ENCODE measurements at places on chromosomes 2 and 18.
A peak's percentile ranks its signal among the peaks of the same experiment; 100 is the strongest.

GRCh38 chr2:171522788-171523087 is 464 bp downstream of the CYBRD1 start:
- no peak for DNase-seq

- no peak for DNase-seq
These were observed 1677.0 kb upstream of the LRRTM1 start for GRCh38 chr2:81981585-81981984.

DNA sequence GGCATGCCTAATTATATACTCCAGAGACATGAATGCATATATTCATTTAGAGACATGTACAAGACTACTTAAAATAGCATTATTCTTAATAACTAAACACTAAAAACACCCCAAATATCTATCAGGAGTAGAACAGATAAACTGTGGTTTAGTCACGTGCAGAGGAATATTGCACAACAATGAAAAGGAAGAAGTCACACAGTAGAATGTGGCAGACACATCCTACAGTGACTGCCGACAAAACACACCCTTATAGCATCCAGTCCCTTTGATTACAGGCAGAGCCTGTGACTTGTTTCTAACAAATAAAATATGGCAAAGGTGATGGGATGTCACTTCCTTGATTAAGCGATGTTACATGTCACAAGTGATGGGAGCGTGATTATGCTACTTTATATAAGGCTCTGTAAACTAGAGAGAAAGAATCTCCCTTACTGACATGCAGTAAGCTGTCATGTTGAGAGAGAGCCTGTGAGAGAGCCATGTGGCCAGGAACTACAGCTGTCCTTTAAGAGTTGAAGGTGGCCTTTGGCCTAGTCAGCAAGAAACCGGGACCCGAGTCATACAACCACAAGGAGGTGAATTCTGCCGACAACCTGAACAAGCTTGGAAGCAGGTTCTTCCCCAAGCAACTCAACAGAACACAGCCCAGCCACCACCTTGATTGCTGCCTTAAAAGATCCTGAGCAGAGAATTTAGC is 39.1 kb upstream of the LGALSL start:
- no peak for DNase-seq

- DNase-seq, result no peak
These were observed 248.6 kb downstream of the SP3 start for GRCh38 chr2:173716458-173717052.

DNA sequence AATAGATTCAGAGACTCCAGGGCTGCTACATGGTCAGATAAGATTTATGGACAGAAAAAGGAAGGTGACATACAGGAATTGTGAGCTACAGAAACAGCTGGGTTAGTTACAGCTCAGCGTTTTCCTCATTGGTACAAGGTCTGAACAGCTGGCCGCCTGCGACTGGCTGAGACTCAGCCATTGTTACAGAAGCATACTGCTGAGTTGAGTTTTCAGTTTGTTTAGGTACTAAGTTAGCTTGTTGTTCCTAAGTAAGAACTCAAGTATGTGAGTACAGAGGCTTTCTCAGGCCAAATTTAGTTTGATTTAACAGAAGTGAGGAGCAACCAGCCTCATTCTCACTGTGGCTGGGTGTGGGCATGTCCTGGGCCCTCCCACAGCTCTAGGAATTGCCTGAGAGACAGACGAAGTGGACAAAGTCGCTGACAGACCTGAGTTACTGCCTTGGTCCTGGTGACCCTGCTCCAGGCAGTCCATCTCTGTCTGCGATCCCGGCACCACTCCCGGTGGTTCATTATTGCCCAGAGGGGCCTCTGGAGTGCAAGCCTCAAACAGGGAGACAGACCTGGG is 27.8 kb upstream of the RHOB start:
- DNase-seq, result no peak

DNA sequence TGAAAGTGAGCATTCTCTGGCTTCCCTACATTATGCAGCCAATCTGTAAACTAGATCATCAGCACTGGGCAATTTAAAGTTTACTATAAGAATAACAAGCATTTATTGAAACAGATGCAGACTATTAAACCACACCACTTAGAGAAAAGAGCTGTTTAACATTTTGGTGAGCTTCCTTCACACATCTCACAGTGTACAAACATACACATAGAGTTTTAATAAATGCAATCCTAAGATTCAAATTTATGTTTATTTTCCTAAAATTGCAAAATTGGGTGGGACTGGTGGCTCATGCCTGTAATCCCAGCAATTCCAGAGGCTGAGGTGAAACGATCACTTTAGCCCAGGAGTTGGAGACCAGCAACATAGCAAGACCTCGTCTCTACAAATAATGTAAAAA is 199.3 kb downstream of the SH3BP4 start:
- no peak for DNase-seq

GRCh38 chr2:170851635-170852034 is 34.9 kb downstream of the GAD1 start:
- no peak for DNase-seq

DNA sequence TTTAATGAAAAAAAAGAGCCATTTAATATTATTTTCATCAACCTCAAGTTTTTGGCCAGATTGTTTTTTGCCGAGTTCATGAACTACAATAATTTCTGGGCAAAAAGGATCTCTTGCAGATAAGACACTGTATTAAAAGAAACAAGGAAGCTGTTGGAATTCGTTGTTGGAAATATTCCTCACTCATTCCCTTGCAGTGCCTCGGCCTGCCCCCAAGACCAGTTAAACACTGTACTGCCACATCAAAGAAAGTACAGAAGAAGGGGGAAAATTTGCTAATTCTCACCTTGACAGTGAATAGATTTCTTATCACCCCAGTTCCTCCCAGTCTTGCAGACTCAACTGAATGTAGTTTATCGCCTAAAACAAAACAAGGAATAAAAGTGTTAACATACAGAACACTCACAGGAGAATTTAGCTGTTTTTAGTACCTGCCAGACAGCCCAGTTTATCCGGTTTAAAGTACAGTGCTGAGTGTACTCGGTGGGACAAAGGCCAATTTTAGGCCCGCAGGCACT is 1.2 kb downstream of the IDH1 start:
- no peak for DNase-seq

DNA sequence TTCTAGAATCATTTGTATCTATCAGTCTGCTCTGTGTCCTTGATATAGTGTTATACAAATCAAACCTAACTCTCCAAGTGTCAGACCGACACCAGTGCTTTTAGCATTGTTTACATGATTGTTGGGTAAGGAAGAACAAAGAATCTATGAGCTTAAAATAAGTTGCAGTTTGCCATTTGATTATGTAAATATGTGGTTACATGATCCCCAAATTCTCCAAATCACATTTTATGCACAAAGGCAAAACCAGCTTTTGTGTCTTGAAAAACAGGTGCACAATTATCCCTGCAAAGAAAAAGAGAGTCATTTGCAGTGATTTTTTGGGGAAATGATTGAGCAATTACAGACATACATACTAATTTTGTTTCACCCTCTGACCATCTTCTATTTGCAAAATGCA is 652.6 kb upstream of the CHAC2 start:
- DNase-seq, result no peak

DNA sequence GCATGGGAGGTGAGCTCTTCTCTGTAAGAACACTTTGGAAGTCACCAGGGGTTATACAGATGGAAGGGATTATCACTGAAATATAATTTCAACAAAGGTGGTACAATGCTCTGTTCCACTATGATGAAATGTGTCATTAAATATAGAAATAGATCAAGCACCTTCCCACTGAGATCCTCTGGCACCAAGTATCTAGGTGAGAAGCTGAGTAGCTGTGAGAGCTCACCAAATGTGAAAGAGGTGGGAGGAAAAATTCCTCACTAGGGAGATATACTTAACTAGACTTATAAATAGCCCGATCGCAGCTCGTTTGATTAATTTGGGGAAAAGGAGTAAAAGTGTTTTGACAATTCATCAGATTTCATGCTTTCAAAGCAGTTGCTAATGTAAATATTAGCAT is 247.6 kb downstream of the SMAD2 start:
- no peak for DNase-seq

DNA sequence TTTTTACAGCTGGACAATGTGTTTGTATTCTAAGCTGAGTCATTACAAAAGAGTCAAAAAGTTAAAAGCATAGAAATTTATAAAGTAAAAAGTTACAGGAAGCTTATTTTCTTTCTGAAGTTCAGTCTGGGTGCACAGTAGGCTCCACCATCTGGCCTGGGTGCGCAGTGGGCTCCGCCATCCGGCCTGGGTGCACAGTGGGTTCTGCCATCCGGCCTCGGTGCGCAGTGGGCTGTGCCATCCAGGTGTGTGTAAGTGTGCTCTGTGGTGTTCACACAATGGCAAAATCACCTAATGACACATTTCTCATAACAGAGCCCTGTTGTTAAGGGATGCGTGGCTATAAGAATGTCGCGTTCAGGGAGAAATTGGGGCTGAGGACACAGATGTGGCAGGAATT is 195.5 kb downstream of the ANKRD30B start:
- no peak for DNase-seq

GRCh38 chr18:13878857-13879256 is 36.5 kb downstream of the MC2R start:
- DNase-seq, result no peak

GRCh38 chr2:225073198-225073597 is 30.9 kb upstream of the DOCK10 start:
- no peak for DNase-seq

DNA sequence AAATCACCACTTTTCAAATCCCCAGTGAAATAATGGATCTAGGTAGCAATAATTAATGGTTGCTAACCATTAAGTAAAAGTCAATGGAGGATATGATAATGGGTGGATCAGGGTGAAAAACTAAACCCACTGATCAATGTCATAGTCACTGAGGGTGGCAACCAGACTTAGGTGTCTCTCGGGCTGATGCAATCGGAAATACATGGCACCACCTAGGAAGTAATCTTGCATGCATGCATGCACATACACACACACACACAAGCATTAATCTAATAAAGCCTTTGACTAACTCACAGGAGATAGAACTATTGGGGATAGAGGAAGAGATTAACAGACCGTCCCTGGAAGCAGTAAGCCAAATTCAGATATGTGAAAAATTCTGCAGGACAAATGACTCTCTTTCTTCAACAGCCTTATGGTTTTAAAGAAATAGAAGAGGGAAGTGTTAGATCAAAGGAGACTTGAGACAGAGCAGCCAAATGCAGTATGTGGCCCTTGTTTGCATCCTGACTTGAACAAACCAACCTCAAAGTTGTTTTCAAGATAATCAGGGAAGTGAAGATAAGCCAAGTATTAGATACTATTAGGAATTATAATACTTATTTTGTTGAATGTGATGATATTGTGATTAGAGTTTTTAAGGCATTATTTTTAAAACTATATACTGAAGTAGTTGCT is 186.0 kb upstream of the RMP24 start:
- no peak for DNase-seq

- no peak for DNase-seq
These were observed 43.3 kb upstream of the LDLRAD4 start for GRCh38 chr18:13175266-13175665.

DNA sequence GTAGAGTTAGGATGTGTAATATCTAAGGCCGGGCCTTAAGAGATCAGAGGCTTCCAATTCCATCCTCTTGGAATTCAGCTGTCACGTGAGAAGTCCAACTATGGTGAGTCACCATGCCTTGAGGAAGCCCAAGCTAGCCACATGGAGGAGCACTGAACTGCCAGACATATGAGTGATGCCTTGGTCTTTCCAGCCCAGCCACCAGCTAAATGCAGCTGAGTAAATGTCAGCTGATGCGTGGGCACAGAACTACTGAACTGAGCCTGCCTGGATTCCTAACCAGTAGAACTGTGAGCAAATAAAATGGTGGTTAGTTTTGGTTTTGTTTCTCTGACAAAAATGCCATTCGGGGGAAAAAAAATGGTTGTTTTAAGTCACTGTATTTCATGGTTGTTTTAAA is 153.7 kb upstream of the SERTAD2 start:
- peak; percentile 42 for DNase-seq

DNA sequence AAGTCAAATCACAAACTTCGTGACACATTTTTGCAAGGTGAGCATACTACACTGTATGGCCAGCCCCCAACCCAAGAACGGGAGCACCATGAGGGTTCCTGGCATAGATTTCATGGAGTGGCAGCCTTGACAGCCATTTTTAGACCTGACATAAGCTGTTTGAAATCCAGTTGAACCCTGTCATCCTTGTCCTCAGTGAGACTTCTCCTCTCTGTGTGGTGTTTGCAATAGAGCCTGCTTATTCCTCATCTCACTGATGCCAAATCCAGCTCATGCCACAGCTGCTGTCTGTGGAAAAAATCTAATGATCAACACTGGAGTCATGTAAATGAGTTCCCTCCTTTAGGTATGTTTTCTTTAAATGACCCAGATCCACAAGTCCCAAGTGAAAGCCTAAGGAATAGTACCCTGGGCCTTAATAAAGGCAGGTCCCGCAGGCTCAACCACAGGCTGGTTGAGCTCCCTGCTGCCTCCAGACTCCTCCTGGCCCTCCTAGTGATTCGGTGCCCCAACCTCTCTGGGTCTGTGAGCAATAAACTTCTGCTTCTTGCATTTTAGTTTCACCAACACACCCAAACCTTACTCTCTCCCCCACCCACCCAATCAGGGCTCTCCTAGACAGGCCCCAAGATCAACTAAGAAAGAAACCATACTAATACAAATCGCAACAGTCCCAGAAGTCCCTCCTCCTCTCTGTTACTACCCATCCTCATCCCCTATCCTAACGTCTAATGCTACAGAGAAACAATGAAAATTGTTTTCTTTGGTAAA is 8.4 kb upstream of the CREG2 start:
- DNase-seq, result peak; percentile 52

DNA sequence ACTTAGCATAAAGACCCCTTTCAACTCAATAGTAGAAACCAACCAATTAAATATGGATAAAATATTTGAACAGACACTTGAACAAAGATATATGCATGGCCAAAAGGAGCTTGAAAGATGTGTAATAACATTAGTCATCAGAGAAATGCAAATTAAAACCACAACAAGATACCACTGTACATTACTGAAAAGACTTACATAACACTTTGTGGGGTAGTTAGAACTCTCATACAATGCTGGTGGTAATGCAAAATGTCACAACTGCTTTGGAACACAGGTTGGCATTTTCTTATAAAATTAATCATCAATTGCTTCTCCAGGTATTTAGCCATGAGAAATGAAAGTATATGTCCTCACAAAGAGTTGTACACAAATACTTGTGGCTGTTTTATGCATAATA is 60.7 kb downstream of the TTC27 start:
- DNase-seq, result peak; percentile 25

- no peak for DNase-seq
These were observed 14.4 kb upstream of the PTMA start for GRCh38 chr2:231693956-231694355.

Data from activated CD4-positive, alpha-beta T cell treated with anti-CD3 and anti-CD28 coated beads, Interleukin-10, Interleukin-2, amounts not matched to agents 100 ng/mL and 50 ng/mL, durations not matched to agents 16 hours and 8 hours (primary cell).